T-helper 9 cell (primary cell): ENCODE measurements at places on chromosomes 12 and 14.

DNA sequence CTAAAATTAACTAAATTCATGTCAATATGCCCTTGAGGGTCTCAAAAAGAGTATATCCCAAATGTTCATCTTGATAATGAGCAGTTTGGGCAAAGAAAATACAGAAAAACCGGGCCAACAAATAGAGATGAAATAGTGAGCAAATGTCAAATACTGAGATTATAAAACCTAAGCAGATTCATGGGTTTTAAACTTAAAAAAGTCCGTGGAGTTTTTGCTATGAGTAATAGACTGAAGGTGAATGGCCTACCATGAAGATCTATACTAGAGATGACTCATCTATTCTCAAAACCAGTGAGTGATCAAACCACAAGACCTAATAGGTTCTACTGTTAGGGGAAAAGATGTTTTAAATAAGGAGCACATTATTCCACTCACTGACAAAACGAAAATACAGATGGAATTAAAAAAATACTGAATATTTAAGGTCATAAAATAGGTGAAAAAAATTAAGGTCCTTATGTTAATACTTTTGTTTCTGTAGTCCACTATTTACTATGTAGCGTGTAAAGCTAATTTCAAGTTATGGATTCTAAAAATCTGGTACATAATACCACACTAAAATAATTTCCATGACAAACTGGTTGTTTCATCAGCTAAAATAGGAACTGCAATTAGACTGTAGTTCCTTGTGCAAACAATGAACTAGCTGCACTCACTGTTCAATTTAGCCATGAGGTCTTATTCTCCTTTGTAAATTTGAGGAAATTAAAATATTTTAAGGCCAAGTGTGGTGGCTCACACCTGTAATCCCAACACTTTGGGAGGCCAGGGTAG is 5.0 kb downstream of the HNRNPC start:
- no peak for DNase-seq

DNA sequence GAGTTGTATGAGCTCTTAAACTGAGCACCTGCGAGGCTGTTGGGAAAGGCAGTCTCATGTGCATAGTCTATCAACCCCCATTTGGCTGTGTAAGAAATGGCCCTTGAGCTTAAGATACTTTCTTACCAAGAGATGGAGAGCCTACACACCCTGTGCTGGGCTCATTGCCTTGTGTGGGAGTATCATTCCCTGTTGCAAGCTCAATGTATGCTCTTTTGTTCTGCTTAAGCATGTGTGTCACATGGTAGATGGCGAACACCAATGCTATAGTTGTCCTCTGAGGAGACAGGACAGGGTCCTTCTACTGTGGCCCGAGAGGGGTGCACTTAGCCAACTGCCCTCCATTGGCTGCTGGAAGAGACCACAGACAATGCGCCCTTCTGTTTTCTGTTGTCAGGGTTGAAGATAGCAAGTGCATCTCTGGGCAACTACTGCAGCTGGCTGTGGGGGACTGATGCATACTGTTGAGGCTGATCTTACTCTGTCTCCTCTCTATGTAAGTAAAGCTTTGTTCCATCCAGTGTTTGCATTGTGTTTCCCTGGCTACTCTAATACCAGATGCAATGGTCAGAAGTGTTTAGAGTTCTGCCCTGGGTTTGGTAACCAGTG is 79.5 kb downstream of the PTPRB start:
- DNase-seq = no peak

DNA sequence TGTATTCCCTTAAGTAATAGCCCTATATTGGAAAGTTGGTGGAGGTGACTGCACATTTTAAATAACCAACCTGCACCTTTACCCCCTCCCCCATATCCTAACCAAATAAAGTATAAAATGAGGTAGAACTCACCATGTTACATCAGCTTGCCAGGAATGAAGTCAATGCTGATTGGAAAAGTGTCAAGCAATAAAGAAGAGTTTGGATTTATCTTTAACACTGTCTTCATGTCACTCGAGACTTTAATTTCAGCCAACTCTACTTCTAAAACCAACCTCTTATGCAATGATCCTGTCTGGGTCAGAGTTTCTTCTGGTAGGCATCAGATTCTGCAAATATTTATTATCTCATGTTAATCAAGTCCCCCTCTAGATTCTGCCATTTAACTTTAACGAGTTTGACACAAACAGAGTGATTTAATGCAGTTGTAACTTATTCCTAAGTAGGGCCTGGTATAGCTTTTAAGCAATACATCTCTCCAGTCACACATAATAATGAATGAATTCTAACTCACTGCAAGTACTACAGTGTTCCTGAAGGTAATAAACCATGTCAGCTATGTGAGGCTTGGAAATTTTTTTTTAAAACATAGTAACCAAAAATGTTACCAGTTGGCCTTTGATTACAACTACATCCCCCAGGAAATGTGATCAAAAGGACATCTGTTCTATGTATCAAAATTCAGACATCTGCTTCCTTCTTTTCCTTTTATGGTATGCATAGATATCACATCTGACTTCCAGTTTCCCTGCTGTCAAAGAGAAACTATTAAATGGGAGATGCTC is 98.7 kb downstream of the ERGIC2 start:
- DNase-seq = no peak

GRCh38 chr12:95131589-95132340 is 58.3 kb upstream of the NR2C1 start:
- DNase-seq = no peak

GRCh38 chr12:5473076-5473782 is 41.3 kb downstream of the NTF3 start:
- DNase-seq = no peak

GRCh38 chr14:96039633-96040311 is 610 bp downstream of the C14orf132 start:
- DNase-seq = no peak

- DNase-seq = no peak
Observed at GRCh38 chr12:105580821-105581352, 250.4 kb downstream of the C12orf75 start.

DNA sequence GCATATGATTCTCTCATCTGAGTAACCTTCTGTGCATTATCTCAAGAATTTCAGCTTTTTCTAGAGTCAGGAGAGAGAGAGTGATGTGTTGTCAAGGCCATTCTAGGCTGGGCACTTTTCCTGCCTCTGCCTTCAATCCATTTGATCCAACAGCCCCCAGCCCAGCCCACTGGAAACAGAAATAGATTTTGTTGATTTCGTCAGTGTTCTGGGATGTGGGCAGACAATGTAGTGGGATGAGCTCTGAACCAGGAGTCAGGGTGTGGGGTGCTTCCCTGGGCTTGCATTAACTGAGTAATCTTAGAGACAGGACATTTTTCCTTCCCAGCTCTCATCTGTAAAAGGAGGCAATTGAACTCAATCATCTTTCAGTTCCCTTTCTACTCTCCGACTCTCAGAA is 42.5 kb upstream of the RPH3A start:
- DNase-seq = no peak

DNA sequence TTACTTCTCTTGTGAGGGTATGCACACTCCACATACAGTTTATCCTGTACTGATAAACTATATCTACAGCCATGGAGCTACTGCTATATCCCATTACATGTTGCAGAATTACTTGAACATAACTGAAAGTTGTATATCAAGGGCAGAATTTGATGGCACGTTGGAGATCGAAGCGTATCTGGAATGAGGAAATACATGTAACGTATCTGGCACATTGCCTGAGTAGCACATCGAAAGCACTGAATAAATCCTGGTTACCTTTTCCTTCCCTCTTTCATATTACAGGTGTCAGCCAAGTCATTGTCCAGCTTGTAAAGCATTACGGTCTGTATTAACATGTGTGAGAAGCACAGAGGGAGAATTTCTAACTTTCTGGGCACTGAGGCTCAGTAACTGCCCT is 42.1 kb upstream of the LIN7A start:
- DNase-seq = no peak

GRCh38 chr14:21866479-21866878 is 192.9 kb upstream of the OR4E1 start:
- DNase-seq = no peak

DNA sequence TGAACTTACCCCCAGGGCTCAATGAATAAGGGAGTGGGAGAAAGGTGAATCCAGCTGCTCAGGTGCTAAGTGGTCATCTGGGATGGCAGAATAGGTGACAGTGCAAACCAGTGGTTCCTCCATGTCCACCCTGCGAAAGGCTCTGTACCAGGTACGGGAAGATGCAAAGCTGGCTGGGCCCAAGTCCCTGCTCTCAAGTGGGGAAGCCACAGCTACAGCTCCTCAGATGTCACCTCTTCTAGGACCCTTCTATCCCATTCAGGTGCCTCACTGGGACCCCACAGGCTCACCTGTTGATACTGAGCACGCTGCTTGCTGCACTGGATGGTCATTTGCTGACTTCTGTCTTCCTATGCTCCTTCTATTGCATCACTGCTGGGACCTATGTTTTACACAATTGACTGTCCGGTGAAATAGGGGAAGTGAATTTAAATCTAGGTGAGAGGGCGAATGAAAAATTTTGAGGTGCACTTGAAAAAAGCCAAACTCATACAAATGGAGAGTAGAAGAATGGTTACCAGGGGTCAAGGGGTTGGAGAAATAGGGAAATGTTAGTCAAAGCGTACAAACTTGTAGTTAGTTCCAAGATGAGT is 20.3 kb upstream of the PPP4R4 start:
- no peak for DNase-seq

DNA sequence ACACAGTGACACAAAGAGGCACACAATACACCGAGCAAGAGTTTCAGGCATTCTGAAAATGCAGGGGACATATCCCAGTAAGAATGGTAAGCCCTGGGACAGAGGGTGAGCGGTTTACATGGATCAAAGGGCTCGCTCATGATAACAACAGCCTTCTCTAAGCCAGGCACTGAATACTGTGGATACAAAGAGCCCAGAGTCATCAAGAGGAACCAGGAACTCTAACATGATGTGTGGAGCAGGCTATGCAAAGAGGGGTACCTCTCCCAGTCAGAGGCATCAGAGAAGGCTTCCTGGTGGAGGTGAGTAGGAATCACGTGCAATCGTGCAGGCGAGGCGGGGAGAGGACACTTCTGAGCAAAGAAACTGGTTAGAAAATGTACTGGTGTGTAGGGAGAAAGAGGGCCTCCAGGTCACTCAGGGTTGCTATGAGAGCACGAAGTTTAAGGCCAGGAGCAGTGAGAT is 76.9 kb upstream of the EEA1 start:
- DNase-seq = no peak

- no peak for DNase-seq
Observed at GRCh38 chr14:57302883-57303282, 34.1 kb downstream of the AP5M1 start.

- no peak for DNase-seq
Observed at GRCh38 chr12:52458861-52459260, 6.9 kb upstream of the KRT6B start.

GRCh38 chr12:52794479-52795331 is 1.2 kb downstream of the KRT3 start:
- DNase-seq = no peak
